Effector memory CD8-positive, alpha-beta T cell (primary cell): ENCODE measurements at places on chromosomes 11 and 22.

GRCh38 chr11:87351676-87352075, 313.9 kb downstream of the TMEM135 start:
- DNase-seq = no peak

- no peak for DNase-seq
Measured at GRCh38 chr11:132445859-132446291, 1075.5 kb downstream of the NTM start.

DNA sequence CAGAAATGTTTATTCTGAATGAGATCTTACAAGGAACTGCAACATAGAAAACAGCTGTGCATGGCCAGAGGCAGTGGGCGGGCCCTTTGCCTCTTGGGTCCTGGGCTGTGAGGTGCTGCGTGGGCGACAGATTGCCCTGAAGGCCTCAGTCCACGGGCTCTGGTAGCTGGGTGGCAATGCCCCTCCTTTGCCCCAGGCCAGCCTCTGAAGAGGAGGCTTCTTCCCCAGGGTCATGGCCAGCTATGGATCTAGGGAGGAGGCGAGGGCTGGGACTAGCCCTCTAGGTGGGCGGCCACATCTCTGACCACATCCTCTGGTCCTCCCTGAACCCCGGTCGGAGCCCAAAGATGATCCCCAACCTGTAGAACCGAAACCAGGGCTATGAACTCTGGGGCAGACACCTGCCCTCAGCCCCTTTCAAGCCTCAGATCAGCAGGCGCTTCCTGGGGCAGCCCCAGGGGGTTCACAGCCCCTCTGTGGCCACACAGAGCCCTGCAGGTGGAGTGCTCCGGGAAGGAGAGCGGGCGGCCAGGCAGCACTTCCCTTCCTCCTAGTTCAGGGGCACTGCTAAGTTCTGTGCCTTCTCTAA, 6.6 kb upstream of the CDC42BPG start:
- peak; percentile 63 for DNase-seq

DNA sequence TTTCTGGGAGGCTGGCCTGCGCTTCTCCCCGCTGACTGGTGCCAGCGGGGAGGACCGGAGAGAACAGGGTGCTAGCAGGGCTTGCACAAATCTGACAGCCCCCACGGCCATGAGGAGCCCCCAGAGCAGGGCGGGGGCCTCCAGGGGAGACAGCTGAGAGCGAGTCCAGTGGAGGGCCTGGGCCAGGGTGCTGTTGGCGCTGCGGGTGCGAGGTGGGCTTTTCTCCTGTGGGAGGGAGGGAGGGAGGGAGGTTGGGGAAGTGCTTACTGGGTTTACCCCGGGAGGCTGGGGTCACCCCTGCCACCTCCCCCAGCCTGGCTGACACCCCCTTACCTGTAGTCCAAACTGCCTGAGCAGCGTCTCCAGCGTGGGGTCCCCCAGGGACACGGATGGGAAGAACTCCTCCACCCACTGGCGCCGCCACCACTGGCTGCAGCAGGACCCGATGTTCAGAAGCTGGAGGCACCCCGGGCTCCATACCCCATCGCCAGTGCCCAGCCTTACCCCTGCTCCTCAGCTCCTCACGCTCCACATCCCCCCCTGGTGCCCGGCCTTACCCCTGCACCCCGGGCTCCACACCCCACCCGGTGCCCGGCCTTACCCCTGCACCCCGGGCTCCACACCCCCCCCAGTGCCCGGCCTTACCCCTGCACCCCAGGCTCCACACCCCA, 3.9 kb downstream of the LMF2 start:
- no peak for DNase-seq

DNA sequence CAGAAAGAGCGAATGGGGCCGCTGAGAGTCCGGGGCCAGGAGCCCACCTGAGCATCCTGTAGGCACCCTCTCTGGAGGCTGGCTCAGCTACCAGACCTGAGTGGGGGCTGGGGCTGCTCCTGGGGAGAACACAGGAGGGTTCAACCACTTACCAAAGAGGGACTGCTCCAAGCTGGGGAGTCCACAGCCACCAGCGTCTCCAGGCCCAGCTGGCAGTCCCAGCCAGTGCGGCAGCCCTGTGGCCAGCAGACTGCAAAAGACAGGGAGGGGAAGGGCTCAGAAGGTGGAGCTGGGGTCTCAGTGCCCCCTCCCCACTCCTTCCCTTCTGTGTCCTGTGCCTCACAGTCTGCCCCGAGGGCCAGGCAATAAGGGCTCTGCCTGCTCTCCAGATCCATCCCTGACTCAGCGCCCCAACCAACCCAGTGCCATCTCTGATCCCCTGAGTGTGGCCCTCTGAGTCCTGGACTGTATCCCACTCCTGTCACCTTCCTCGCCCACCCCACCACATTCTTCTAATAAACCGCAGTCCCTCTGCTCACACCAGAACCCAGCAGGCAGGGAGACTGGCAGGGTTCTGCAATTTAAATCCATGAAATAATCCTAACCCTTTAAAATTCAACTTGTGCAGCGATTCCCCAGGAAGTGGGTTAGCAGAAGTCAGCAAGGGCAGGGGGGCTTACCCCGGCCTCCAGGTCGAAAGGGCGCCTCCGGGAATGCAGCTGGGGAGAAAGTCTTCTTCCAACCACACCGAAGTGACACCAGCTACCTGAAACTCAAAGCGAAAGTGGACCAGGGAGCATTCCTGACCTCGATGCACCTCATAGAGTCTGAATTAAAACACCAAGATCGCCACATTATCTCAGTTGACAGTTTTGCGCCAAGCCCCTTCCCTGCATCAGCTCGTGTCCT, 13.3 kb downstream of the CHST1 start:
- DNase-seq = no peak

GRCh38 chr11:18329196-18329870, 7.0 kb downstream of the GTF2H1 start:
- no peak for DNase-seq

GRCh38 chr11:112925516-112926310, 35.5 kb upstream of the NCAM1 start:
- DNase-seq = no peak

DNA sequence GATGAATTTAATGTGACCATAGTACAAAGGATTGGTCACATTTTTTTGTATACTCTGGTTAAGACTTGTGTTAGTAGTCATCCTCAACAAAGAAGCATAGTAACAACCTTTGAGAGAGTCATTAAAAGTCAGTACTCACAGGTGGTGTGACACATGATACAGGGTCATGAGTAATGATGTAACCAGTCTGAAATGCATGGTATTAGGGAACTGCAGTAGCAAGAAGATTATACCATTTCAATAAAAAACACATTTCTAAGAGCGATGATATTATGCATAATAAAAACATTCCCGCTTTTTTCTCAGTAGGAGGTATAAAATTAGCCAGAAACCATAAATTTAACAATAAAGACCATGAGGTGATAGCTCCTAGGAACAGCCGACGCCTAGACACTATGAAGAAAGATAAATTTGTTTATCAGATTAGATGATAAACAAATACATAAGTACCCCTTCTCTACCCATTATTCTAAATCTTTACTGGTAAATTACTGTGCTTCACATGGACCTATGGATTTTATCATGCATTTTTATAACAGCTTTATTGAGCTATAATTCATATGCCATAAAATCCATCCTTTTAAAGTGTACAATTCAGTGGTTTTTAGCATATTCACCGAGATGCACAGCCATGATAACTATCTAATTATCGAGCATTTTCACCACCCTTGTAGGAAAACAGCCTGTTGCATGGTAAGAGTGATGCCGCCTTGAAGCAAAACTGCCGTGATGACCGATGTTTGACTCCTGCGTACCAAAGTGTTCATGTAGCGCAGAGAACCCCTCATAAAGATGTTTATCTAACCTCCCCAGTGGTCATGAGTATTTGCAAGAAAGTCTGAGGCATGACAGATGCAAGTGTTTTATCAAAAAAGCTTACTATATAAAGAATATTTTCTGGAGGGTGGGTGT, 41.8 kb downstream of the TMPRSS5 start:
- DNase-seq = no peak

DNA sequence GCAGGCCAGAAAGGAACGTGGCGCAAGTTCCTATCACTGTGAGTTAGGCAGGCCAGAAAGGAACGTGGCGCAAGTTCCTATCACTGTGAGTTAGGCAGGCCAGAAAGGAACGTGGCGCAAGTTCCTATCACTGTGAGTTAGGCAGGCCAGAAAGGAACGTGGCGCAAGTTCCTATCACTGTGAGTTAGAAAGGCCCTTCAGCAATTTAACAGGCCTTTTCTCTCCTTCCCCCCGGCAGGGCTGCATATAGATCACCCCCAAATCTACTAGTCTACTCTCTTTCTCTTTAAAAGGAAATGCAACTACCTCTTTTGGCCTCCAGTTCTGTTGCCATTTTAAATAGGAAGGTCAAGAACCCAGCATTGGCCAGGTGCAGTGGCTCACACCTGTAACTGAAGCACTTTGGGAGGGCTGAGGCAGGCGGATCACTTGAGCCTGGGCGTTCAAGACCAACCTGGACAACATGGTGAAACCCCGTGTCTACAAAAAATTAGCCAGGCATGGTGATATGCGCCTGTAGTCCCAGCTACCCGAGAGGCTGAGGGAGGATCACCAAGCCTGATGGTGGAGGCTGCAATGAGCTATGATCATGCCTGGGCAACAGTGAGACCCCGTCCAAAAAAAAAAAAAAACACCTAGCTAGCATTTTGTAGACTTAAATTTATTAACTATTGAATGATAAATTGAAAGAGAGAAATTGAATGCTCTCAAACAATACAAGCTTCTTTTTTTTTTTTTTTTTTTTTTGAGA, 14.9 kb downstream of the FAM118B start:
- DNase-seq = no peak

DNA sequence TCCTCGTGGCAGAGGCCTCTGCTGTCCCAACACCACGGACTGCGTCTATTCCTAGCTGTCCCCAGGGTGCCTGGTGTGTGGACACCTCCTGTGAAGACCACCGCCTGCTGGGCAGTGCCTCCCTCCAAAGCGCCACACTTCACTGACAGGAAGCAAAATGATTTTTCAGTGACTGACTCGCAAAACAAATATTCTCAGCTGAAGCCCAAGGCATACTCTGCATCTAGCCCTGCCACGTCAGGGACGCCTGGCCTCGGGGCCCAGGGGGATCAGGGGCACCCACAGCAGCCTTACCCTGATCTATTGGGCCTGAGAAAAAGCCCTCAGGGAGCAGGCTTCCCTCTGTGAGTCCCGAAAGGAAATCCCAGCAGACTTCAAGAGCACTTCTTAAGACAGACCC, 2.2 kb downstream of the BRD1 start:
- DNase-seq = no peak

DNA sequence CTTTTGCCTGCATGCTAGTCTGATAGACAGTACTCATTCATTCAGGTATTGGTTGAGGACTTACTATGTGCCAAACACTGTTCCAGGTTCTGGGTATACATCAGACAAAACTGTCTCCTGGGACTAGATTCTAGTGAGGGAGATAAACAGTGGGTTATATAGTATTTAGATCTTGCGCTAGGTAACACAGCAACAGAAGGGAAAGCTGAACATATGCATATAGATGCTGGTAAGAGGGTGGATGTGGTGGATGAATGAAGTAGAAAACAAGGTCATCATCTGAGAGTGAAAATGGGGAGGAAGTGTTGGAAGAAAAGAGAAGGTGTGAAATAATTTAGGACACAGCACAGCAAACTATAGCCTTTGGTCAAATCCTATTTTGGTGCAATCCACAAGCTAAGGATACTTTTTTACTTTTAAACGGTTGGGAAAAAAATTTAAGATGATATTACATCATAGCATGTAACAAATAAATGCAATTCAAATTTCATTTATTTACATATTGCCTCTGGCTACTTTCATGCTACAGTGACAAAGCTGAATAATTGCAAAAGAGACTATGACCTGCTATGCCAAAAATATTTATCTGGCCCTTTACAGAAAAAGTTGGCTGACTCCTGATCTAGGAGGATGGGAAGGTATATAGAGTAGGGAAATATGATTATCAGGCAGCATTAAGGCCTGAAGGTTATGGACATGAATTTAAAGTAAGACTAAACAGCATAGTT, 7.1 kb upstream of the TMEM9B start:
- no peak for DNase-seq

- peak; percentile 31 for DNase-seq
Measured at GRCh38 chr22:43136255-43136654, 6.9 kb downstream of the MCAT start.

DNA sequence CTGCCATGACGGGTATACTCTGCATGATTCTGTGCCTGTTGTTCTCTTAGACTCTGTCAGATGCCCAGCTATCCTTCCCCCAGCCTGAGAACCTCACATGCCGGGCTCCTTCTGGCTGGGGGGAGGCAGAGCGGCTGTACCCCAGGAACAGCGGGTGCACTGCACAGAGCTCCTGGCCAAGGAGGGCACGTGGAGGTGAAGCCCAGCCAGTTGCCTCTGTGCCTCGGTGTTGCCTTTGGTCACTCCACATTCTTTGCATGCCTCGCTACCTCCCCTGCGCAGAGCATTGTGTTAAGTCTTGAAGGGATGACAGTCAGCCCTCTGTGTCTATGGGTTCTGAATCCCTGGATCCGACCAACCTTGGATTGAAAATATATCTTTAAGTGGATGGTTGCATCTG, 77.7 kb downstream of the FEZ1 start:
- DNase-seq = no peak

- DNase-seq = no peak
Measured at GRCh38 chr11:31922450-31922849, 111.3 kb upstream of the PAX6 start.

DNA sequence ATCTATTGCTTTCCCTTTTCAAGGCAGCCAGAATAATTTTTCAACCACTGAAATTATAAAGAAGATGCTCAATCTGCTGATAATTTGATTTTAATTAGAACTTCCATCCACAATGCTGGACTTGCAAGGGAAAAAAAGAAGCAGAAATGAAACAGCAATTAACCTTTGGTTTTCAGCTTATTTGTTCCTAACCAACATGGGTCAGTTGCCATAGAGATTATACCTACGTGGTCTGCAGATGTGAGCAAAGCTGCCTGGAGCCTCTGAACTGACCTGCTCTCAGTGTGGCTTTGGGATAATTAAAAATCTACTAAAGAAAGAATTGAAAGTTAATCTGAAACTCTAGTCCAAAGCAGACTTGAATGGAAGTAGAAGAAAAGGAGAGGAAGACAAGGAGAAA, 195.7 kb upstream of the API5 start:
- DNase-seq = no peak

DNA sequence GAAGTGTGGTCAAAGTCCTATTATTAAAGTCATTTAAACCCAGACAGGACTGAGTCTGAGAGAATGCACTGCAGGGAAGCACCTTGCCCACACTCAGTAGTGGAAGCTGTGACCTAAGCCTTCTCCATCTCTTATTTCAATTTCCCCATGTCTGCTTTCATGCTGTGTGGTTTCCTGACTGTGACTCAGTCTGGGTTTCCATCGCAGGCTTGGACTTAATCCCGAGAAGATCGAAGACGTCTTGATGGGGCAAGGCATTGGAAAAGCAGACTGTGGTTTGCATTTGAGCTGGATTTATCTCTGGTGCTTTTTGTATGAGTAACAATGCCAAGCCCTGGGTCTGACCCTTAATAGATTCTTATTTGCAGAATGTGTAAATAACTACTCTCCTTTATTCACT, 238.9 kb downstream of the NTM start:
- no peak for DNase-seq

GRCh38 chr22:45518136-45518535, 15.5 kb downstream of the FBLN1 start:
- DNase-seq = no peak
